ENCODE measurements at places on chromosomes 16 and 17.

GRCh38 chr17:79826204-79826680 is 13.0 kb downstream of the CBX4 start:
- no peak for DNase-seq

GRCh38 chr16:79601092-79601930 is 774 bp upstream of the MAF start:
- DNase-seq = peak; percentile 15

DNA sequence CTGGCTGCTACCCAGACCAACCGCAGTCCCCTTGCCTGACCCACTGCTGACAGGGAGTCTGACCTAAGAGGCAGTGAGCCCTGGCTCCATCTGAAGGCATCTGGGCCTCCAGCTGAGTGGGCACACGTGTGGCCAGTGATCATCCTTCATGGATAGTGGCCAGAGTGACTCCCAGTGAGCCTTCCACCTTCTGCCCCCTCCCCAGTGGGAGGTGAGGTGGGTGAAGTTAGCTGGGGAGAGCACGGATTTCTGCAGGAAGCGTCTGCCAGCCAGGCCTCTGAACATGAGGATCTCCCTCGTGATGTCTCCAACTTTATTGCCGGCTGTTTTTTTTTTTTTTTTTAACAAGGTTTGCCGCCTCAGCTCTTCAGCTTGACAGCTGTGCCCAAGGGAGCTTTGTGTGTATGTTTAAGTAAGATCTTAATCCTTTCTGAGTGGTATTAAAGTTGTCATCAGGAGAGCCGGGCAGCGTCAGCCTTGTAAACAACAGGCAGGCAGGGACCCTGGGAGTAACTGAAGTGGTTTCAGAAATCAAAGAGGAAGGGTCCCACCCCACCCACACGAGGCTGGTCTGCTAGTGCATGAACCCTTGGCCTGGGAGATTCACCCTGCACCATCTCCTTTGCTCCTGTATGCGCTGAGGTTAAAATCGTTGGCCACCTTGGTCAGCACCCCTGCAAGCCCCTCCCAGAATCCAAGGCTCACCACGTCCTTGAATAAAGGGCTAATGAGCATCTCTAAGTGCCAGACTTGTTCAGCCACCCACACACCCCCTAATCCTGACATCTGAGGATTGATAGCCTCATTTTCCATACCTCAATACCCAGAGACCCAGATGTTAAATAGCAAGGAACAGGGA is 33.3 kb downstream of the RHBDL3 start:
- peak; percentile 67 for DNase-seq

DNA sequence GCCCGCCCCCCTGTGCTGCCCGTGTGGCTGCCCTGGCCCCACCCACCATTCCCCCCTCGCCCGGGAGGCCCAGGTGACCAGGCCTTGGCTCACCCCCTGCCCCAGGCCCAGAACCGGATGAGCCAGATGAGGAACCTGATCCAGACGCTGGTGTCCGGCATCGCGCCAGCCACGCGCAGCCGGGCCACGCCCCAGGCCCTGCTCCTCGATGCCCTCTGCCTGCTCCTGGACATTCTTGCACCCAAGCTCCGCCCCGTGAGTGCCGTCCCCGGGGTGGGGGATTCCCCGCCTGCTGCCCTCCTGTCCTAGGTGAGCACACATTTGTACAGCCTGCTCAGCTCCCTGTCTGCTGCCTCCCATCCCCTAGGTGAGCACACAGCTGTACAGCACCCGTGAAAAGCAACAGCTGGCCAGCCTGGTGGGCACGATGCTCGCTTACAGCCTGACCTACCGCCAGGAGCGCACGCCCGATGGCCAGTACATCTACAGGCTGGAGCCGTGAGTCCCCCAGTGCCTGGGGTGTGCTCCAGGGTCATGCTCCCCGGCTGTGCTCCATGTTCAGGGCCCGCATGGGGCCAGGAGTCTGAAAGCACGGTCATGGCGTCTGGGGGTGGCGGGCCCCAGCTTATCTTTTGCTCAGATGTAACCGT is 4.8 kb downstream of the GNG13 start:
- DNase-seq = no peak

- DNase-seq = no peak
Measured at GRCh38 chr17:8237886-8238285, 10.0 kb downstream of the CTC1 start.
